ENCODE measurements at places on chromosomes 13 and 19.

DNA sequence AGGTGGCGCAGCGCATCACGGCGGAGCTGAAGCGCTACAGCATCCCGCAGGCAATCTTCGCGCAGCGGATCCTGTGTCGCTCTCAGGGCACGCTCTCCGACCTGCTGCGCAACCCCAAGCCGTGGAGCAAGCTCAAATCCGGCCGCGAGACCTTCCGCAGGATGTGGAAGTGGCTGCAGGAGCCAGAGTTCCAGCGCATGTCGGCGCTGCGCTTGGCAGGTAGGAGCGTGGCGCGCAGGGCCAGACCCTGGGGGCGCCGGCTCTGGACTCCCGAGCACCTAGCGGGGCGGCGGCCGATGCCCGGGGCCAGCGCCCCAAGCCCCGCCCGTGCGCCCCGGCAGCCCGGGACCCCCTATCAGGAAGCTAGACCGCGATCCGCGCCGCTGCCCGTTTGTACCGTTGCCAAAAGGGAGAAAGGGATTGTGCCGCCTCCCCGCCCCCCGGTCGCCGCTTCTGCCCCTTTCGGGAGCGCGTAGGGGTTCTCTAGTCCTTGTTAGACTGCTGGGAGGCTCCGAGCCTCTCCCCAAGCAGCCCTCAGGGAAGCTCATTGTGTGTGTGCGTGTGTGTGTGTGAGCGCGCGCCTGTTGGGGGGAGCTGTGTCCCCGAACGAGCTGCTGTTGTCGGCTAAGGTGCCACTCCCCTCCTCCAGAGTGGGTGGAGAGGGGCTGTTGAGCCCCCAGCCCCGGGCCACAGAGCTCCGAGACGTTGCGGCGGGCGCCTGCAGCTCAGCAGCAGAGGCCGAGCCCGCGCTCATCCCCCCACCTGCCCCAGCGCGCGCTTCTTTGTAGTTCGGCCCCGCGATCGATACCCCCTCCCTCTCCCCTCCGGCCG lies 1.5 kb downstream of the ONECUT3 start:
- no peak for DNase-seq

- DNase-seq: no peak
Measured at GRCh38 chr13:38430796-38431195, 81.1 kb downstream of the UFM1 start.

DNA sequence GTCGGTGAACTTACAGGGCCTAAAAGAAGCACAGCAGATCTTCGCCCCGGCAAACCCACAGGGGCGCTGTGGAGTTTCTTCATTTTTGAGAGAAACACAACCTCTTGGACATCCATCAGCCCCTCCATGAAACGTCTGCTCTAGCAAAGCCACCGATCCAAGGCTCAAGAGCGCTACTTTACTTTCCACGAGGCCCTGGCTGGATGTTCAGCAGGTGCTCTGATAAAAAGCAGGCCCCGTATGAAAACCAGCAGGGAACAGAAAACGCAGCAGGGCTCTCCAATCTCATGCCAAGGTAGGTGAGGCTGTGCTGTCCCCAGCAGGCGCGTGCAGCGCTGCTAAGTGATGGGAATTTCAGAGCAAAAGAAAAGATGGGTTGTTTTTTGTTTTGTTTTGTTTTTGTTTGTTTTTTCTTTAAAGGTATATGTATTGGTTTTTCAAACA lies 86.7 kb downstream of the IRS2 start:
- DNase-seq: no peak

DNA sequence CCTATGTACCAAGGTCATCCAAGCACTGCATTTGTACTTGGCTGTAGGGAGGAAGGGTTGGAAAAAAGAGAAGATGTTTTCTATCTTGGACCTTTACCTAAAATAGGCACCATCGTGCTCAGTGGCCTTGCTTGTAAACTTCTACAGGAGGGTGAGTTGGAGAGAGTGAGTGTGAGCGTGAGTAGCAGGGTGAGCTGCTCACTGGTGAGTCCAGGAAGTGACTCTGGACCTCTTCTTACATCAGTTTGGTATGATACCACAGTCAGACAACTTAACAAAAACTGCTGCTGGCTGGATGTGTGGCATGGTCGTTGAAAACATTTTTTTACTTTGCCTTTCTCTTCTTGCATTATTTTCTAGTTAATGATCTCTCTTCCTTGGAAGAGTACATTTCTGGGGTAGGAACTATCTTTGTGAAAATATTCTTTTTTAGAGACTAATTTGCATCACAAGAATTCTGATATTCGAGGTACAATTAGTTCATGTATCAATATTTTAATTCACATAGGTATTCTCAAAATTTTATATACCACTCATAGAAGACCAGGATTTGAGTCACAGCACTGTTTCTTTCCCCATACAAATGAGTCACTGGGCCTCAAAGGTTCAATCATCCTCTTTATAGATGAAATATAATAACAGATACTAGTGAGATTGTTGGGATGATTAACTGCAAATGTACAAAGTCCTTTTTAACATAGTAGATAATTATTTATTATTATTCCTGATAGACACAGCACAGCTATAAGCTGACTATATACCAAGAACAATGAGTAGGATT lies 651 bp downstream of the SERPINE3 start:
- DNase-seq: no peak

DNA sequence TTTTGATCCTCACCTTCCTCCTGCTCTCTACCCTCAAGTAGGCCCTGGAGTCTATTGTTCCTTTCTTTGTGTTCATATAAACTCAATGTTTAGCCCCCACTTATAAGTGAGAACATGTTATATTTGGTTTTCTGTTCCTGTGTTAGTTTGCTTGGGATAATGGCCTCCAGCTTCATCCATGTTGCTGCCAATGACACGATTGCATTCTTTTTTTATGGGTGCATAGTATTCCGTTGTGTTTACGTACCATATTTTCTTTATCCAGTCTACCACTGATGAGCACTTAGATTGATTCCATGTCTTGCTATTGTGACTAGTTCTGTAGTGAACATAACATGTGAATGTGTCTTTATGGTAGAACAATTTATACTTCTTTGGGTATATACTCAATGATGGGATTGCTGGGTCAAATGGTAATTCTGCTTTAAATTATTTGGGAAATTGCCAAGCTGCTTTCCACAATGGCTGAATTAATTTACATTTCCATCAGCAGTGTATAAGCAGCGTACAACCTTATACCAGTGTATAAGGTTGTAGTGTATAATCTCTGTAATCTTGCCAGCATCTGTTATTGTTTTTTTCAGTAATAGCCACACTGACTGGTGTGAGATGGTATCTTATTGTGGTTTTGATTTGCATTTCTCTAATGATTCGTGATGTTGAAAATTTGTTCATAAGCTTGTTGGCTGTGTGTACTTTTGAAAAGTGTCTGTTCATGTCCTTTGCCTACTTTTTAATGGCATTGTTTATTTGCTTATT lies 288.9 kb downstream of the KCNRG start:
- no peak for DNase-seq

- no peak for DNase-seq
Measured at GRCh38 chr19:55373306-55373992, 3.2 kb upstream of the TMEM190 start.

- peak; percentile 16 for DNase-seq
Measured at GRCh38 chr13:46296921-46297320, 85.2 kb downstream of the LRRC63 start.

DNA sequence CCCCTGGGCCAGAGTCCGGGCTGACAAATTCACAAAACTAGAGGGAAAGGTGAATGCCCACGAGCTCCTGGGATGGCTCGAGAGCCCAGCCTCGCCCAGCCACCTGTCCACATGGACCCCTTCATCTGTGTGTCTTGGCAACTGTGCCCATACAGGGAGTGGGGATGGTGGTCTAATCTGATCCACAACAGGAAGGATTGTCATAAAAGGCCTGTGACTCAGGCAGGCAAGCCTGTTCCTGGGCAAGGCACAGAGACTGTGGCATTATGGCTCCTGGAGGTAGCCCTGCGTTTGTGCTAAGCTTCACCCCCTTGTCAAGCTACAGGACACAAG lies 20.0 kb downstream of the CAPS start:
- DNase-seq: no peak

- DNase-seq: no peak
Measured at GRCh38 chr13:36332986-36333385, 13.2 kb downstream of the SPART start.

DNA sequence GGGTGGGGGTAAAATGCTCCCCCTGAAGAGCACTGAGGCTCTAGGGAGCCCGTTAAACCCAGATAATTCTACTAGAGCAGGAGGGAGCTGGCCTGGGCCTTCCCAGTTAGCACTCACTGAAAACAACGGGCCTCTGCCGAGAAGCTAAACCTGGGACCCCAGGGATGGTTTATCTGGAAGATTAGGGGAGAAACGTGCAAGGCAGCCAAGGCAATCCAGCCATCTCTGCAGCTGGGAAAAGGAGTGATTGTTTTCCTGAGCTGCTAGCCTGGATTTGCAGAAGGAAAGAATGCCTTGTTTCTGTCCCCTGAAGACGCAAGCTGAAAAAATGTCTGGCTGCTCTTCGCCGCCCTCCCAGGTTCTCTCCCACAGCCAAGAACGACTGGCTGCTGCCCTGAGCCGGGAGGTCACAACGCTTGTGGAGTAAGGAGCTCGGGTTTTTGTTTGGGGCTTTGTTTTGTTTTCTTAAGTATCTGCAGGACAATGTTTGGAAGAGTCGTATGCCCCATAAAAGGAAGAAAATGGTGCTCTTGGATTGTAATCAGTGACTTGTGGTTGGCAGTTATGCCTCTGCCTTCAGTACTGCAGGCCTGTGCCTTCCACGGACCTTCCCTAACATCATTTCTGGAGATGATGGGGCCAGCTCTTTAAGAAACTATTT lies 31.5 kb downstream of the COL4A2 start:
- DNase-seq: no peak

GRCh38 chr13:51620165-51620983 lies 36.1 kb downstream of the WDFY2 start:
- no peak for DNase-seq

DNA sequence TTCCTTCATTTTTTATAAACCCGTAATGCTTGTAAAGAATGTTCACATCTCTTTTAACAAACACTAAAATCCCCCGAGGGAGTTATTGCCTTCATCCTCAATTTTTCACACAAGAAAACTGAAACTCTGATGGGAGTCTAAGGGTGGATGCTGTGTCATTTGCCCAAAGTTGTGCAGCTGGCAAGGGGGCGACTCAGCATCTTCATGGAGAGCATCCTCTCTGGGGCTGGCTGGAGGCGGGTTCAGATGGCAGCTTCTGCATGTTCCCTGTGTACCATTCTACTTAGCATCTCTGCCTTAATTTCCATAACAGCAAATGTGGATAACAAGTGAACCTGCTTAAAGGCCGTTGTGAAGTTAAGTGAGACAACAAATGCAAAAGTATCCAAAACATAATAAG lies 256.4 kb downstream of the IRS2 start:
- DNase-seq: no peak

DNA sequence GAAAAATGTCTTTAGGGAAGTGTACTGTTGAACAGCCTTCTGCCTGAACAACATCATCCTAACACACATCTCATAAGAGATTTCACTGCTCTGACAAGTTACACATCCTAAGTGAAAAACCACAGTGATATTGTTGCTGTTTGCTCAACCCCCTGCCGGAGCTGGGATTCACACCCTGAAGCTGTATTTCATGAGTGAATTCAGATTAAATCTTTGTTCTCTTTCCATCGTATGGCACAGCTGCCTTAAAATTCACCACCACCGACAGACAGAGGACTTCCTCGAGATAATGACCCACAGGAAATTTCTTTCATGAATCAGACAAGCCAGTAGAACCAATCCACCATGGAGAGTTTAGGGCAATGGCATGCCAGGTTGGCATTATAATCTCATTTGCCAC lies 280.8 kb downstream of the DCT start:
- no peak for DNase-seq

- DNase-seq: no peak
Measured at GRCh38 chr19:18611327-18612050, 1.2 kb upstream of the TMEM59L start.

DNA sequence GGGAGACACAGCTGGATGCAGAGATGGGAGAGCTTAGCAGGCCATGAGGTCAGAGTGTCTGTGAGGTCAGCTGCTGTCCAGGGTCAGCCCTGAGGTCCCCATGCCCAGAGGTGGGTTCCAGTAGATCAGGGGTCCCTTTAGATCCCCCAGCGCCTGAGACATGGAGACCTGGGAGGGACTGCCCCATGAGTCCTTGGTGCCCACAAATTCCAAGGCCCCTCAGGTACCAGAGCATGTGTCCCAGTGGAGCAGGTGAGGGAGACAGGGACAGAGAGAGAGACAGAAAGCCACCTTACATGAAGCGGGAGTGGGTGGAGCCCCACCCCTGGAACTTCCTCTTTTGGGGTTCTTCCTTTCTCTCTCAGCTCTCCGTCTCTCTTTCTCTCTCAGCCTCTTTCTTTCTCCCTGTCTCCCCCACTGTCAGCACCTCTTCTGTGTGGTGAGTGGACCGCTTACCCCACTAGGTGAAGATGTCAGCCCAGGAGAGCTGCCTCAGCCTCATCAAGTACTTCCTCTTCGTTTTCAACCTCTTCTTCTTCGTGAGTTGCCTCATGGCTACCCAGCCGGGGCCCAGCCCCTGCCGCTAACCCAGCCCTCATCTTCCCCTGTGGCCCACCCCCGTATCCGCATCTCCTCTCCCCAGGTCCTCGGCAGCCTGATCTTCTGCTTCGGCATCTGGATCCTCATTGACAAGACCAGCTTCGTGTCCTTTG lies at the start of gene CD37:
Gene CD37, plus strand, starts transcription at position 336 of the 713 bp plus-strand sequence. Its CDS starts 135 bp downstream, at position 471.
- DNase-seq: no peak

Data from amniotic stem cell (primary cell).